ENCODE measurements at places on chromosomes 7 and 10.

- DNase-seq, result peak; percentile 9
Measured at GRCh38 chr7:44396931-44397545, 71.6 kb upstream of the CAMK2B start.

GRCh38 chr10:74096777-74097176, 53.9 kb downstream of the AP3M1 start:
- no peak for DNase-seq

GRCh38 chr7:95276114-95276513, 48.2 kb downstream of the PON1 start:
- DNase-seq, result no peak

DNA sequence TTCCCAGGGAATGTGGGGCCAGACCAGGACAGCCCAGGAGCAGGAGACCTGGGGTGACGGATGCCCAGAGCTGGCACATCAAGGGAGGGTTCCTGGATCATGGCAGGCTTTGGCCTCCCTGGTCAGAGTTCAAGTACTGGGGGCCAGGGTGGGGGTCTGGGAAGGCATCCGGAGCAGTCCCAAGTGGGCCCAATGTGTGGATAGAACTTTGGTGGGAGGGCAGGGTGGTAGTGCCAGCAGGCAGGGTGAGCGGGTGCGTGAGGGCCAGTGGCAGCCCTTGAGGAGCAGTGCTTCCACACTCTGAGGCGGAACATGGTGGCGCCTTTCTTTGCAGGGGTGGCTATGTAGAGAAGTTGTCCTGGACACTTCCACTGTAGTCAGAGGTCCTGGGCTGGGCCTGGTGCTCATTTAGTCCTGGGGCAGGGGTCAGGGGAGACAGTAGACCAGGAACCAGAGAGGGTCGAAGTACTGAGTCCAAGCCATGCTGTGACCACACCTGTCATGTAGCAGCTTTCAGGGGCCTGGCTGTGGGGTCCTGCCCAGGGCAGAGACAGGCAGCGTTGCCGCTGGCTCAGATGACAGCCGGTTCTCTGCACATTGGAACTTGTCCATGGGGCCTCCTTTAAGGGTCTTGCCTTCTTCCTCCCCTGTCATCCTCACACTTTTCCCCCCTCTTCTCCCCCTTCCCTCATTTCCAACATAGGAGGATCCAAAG, 22.2 kb upstream of the CSGALNACT2 start:
- DNase-seq, result no peak

DNA sequence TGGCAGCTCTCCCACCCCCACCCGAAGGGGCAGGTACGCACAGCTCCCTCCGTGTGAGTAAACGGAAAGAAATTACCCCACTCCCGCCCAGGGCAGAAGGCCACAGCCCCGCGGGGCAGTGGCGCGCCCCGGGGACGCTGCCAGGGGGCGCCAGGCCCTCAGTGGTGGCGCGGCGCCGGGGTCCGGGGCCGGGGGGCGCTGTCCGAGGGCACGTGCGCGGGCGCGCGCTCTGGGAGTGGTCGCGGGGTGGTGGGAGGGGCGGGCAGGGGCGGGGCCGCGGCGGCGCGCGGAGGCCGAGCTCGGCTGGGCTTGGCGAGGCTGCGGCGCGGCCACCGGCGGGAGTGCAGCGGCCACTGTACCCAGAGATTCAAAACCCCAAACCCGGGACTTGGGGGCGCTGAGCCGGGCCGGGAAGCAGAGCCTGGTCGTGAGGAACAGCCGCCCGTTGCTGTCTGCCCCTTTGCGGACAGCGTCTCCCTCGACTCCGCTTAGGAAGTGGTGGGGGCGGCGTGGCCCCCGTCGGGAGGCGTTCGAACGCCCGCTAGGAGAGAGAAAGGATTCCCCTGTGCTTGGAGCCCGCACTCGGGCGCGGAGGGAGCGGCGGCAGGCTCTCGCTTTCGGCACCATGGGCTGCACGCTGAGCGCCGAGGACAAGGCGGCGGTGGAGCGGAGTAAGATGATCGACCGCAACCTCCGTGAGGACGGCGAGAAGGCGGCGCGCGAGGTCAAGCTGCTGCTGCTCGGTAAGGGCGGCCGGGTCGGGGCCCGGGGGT, at the start of gene GNAI1:
GNAI1 (plus strand) TSS at position 296 of the 773 bp plus-strand sequence; CDS start at position 626, 330 bp downstream.
- DNase-seq, result peak; percentile 66

DNA sequence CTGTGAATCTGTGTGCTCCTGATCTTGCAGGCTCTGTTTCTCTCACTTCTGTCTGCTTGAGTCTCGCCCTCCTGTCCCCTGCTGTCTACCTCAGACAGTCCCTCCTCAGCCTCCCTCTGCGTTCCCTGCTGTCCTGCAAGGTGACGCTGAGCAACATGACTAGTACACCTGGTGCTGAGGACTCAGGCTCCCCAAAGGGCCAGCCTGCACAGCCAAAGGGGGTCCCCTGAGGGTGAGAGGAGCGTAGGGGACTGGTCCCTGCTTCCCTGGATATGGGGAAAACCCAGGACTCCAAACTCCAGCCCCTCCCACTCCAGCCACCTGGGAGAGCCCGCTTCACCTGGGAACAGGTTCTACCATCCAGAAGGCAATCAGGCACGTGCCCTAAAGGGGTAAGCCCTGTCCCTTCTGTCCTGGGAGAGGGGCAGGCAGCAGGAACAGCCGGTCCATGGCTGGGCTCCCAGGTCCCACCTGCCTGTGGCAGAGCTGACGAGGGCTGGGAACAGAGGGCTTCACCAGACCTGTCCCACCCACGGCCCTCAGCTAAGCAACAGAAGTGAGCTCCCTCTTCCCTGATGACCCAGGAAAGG, 156.5 kb downstream of the UBE2H start:
- DNase-seq, result no peak

DNA sequence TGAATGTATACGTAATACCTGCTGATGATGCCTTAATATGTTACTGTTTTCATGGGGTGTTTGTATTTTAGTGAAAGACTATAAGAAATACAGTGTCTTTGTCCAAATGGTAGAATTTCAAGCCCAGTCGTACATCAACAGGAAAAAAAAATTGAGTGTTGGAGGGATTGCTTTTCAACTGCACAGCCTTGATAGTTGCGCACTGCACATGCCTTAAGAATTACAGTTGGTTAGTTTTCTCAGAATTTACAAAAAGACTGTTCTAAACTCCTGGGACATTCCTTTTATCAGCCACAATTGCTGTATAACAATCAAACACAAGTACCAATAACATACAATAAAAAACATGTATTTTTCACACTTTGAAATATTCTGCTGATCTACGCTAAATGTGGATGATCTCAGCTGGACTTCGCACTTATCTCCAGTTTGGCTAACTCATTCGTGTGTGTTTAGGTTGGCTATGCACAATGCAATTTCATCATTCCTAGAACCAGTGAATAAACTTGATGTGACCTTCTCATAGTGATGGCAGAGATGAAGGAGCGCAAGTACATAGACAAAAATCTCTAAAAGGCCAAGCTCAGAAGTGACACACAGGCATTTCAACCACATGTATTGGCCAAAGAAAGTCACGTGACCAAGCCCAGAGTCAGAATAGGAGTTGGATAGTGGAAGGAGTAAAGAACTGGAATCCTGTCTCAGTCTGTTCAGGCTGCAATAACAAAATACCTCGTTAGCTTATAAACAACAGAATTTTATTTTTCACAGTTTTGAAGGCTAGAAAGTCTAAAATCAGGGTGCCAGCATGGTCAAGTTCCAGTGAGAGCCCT, 152.3 kb downstream of the IPMK start:
- no peak for DNase-seq

GRCh38 chr10:2380218-2380617, 642.9 kb upstream of the ADARB2 start:
- DNase-seq, result no peak

- peak; percentile 28 for DNase-seq
Measured at GRCh38 chr10:43679509-43679908, 30.8 kb upstream of the ZNF32 start.

- DNase-seq, result no peak
Measured at GRCh38 chr7:6487184-6487545, 39.4 kb upstream of the DAGLB start.

DNA sequence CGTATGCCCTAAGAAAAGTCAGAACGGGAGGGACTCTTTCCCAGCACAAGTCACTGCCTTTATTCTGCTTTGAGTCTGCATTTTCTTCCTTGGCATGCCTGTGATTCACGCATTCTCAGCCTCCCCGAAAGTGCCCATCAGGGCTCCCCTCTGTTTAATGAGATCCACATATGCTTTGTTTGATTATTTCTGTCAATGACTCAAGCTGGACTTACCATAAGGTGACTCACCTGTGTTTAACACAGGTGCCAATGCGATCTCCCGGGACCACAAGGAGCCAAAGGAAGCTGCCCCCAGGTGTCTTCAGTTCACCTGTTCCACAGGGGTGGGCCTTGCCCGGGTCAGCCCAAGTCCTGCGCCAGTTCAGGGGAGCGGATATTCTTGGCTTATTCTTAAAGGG, 386.0 kb upstream of the SHH start:
- no peak for DNase-seq

DNA sequence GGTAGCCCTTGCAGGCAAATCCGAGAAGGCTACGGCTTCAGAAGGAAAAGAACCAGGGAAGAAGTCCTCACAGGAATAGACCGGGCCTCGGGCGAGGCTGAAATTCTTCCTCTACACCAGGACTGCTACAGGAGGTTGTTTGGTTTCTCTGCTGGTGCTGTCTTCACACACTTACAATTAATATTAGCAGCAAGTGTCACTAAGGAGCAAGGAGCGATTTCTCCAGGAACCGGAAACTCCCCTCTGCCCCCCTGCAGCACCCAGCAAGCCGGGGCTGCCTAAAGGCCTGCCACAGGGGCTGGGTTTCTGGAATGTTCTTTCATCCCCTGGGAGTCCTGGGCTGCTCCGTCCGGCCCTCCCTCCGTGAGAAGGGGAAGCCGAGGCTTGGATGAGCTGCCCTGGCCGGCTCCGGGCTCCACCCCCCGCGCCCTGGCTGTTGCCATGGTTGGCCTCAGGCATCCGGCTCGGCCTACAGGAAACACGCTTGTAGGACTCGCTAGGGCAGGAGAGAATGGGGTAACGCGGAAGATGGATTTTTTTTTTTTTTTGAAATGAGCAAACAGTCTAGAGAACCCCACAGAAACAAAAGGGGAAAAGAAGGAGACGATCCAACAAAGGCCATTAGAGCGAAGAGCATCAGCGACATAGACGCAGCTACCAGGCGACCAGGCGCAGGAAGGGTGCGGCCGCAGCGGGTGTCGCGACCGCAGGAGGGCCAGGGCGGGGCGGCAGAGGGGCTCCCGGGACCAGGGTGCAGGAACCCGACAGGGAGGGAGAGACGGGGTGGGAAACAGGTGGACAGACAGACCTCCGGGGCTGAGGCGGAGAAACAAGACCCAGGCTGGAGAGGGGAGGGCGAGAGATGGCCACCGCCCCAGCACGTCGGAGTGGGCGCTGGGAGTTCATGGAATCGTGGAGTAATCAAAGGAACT, 33.0 kb downstream of the EN2 start:
- DNase-seq, result peak; percentile 62

- DNase-seq, result no peak
Measured at GRCh38 chr10:14855453-14855852, 17.3 kb downstream of the HSPA14 start.

DNA sequence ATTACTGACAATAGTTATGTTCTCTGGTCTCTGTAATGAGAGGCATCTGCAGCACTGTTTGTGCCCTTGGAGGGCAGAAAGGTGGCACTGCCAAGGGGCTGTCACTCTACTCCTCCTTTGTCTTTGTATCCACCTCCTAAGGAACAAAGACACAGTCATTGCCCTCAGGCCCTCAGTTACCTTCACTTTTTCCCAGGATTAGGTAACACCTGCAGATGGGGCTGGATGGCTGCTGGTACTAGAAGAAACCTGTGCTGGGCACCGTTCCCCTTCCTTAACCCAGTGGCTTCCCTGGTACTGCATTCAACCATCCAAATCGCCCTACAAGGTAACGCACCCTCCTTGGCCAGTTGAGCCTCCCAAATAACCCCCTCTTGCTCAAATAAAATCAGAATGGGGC, 246.9 kb upstream of the NEBL start:
- no peak for DNase-seq

- no peak for DNase-seq
Measured at GRCh38 chr7:132347123-132347522, 229.1 kb downstream of the PLXNA4 start.

DNA sequence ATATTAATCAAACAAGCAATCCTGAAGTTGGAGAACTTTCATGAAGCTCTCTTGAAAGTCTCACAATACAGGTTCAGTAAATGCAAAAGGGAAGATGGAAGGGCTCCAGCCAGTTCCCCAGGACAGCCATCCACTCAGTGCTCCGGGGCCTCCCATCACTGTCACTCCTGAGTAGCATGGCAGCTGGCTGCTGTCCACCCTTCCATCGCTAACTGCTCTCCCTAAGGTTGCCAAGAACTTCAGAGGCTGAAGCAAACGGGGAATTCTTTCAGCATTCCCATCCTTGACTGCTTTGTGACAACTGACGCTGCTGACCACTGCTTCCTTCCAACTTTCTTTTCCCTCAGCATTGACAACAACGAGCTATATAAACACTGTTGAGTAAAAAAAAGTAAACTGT, 69.1 kb downstream of the VPS41 start:
- no peak for DNase-seq

GRCh38 chr7:47451851-47452205, 130.1 kb downstream of the TNS3 start:
- no peak for DNase-seq

DNA sequence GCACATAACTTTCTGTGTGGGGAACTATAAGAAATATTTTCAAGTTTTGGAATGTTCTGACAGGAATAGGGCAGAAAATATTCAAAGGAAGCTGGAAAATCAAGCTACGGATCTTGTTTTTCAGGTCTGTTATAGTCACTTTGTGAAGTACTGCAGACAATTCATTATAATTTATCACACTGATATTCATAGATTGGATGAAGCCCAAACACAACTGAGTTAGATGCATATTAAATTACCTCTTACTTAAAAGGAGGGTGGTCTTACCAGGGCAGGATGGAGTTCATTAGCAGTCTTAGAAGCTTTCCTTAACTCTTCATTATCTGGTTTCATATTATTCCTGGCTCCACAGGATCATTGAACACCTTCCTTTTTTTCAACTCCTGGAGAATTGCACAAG, 242.3 kb downstream of the DYNC1I1 start:
- DNase-seq, result no peak

- no peak for DNase-seq
Measured at GRCh38 chr10:11256896-11257295, 239.2 kb downstream of the CELF2 start.

- DNase-seq, result peak; percentile 83
Measured at GRCh38 chr7:101200862-101201599, at the start of gene MOGAT3. TSS of gene MOGAT3 (minus strand) at chr7:101201036. CDS start at chr7:101200854, 182 bp downstream.

- no peak for DNase-seq
Measured at GRCh38 chr7:12851841-12852240, 164.4 kb downstream of the ARL4A start.

- DNase-seq, result no peak
Measured at GRCh38 chr10:60420991-60421894, 31.6 kb upstream of the ANK3 start.

DNA sequence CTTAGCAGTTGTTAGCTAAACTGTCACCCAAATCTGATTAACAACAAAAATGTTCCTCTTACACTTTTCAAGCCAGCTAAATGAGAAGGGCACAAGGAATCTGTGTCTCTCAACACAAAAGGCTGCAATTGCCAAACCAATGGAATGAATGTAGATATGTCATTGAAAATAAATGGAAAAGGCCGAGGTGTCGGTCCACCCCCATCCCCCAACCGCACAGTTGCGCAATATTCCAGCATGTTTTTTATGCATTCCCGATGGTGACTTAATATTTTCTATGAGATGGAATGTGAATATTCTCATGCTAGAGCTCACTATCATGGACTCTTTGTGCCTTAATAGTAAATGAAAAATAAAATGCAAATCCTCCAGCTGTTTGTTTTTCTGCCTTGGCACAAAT, 181.6 kb upstream of the LRGUK start:
- no peak for DNase-seq
